ENCODE measurements at places on chromosomes 16 and 17.

DNA sequence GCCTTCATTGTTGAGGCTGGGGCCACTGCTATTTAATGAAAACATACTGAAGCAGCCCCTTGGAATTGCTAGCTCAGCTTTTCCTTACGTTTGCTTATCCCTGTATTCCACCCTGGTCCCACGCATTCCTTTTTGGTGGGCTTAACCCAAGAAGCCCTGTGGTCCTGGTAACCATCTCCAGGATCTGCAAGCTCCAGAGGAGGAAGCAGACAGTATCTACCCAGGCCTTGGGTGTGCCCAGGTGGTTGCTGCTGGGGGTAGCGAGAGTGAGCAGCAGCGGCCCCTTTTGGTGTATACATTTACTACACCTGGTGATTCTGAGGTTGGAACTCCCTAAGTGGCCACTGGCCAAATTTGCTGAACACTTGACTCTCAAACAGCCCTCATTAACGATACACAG, 97.7 kb downstream of the CBLN1 start:
- DNase-seq: no peak

GRCh38 chr17:41956522-41956921, 10.1 kb upstream of the CNP start:
- DNase-seq: no peak

DNA sequence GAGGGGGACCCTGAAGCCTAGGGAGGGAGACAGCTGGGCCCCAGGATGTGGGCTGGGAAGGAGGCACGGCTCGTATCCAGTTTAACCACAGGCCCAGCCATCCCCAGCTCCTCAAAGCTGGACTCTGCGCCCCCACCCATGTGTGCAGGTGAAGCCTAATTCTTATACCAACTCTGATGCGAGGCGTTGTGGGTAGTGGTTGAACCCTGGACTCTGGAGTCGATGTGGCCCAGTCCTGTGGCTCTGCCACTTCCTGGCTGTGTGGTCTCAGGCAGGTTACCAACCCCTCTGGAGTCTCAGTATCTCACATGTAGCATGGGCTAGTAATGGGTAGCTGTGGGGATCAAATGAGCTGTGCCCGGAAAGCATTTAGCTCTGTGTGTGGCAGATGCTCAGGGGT, 60.4 kb upstream of the TOB1 start:
- DNase-seq: no peak

- DNase-seq: peak; percentile 92
These were observed 365.2 kb downstream of the C16orf95 start for GRCh38 chr16:86951831-86952598.

DNA sequence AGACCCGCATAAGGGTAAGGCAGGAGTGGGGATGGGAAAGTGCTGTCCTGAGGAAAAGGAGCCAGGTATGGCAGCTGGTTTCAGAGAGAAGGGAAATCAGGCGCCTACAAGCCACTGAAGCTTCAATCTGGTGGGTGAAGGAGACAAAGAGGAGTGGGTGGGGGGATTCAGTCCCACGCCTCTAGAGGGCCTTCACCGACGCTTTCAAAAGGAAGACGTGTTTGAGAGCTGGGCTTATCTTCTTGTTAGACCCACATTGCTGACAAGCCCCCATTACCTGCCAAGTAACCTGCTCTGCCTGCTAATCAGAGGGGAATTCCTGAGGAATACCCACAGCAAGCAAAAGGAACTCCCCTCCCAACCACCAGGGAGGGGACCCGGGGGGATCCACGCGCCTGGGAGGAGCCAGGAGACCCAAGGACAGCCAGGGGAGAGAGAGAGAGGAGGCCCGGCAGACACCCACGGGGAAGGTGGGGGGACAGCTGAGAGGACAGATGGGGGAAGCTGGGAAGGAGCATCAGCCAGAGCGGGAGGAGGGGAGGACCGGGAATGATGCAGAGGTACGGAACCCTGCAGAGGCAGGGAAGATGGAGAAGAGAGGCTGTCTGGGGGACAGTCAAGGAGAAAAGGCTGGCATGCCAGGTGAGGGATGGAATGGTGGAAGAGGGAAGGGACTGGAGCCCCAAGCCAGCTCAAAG, 1.0 kb downstream of the MTMR4 start:
- DNase-seq: no peak

GRCh38 chr16:3274490-3274889, 8.8 kb upstream of the ZNF263 start:
- DNase-seq: no peak

- DNase-seq: peak; percentile 99
These were observed 60.7 kb downstream of the HS3ST3A1 start for GRCh38 chr17:13541032-13541480.

- no peak for DNase-seq
These were observed 409 bp upstream of the C17orf107 start for GRCh38 chr17:4898927-4899326.

DNA sequence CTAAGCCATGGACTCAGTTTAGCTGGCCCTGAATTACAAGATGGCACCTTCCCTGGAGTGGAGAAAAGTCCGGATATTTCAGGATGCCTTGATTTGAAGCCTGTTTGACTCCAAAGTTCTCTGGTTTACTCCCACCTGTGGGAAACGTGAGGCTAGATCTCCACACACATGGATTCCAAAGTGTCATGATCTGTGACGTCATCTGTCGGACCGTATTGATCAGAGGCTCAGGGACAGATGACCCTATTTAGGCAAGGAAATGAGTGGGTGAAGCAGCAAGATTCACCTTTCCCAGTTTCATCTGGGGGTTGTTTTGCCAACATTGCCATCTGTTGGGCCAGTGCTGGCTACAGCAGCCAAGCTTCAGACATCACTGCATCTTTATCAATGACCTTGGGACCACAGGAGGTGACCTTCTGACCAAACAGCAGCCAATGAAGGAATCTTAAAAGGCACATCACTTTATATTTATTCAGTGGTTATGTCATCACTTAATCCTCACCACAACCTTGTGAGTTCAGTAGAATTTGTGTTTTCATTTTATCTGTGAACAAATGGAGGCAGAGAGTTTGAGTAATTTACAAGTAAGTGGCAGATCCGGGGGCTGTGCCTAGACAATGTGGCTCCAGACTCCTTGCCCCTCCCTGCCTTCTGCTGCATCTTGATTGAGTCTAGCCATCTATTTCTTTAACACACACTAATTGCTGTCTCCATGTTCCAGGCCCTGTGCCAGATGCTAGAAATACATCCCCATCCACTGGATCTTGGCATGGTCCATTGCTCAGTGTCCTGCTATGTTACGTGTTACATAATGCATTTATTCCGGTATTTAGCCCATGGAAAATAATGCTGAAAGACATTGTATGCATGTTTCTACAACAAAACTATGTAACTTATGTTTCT, 1.5 kb upstream of the CDH13 start:
- DNase-seq: no peak

DNA sequence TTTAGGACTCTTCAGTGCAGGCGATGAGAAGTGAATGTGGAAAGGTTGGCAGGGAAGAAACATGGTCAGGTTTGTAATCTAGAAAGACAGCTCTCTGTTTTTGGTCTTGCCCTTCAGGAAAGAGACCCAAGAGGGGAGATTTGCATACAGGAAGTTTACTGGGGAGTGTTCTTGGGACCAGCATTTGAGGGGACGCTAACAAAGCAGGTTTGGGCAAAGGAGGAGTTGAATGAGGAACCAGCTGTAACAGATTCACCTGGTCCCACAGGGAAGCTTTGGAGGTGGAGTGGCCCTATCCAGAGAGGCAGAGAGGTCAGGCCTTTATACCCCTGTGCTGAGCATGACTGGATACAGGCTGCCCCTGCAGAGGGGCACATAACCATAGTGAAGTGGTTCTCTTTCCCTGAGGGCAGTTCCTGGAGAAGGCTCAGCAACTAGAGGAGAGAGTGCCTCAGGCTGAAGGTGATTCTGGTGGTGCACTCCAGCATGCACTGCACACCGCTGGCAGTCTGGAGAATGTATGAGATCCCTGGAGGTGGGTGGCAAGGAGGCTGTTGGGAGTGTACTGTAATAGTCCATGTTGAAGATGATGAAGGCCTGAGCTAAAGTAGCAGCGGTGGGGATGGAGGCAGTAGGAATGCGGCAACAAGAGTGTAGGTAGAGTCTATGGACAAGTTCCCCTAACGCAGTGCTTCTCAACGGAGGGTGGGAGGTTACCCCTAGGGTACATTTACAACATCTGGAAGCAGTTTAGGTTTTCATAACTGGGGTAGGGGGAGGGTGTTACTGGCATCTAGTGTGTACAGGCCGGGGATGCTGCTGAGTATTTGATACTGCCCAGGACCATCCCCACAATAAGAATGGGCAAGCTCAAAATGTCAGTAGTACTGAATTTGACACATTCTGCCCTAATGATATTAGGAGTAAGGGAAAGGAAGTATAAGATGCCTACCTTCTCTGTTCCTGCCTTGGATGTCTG, 37.2 kb downstream of the MAP2K6 start:
- no peak for DNase-seq

GRCh38 chr17:2776589-2777241, 19.5 kb upstream of the RAP1GAP2 start:
- DNase-seq: no peak

DNA sequence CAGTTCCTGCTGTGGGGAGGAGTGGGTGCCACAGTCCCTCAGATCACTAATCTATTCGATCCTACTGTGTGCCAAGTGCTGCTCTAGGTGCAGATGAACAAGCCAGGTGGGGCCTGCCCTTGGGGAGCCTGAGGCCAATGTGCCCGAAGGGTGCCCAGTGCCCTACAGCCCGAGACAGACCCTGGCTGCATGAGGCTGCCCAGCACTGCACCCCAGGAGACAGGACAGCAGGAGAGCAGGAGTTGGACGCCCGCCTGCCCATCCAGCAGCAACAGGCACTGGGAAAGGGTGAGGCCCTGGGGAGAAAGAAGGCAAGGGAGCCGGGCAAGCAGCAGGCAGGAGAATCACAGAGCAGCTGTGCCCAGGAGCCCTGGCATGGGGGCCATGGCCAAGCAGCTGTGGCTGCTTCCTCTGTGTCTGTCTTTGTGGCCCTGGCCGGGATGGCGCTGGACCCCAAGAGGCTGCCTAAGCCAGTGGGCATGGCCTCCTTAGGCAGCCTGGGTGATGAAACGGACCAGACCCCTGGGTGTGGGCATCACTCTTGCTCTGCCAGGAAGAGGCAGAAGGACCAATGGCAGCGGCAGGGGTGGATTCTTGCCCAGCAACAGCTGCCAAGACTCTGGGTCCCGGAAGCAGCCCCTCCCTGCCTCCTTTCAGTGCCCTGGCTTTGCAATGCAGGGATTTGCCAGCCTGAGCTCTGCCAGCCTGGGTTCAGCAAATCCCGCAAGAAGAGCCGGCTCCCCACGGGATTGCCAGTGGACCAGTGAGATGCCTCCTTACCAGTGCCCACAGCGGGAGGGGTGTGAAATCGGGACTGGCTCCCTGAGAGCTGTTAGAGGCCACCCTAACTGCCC, 179.6 kb upstream of the TNRC6C start:
- no peak for DNase-seq

Measured in fibroblast of skin of left biceps (primary cell).